ENCODE measurements at places on chromosomes 12 and 14. TPM values are rescaled to one million over a fixed set of nuclear protein-coding genes. Genes with fewer than 3 reads are reported as not detected.

The EFS gene
- polyA plus RNA-seq: not detected

The PDE3A gene
- polyA plus RNA-seq: not detected

The TSPAN19 gene
- polyA plus RNA-seq: not detected

The CLEC4A gene
- polyA plus RNA-seq: 2.1 TPM

The INSM2 gene
- not detected for polyA plus RNA-seq

The SRGAP1 gene
- polyA plus RNA-seq: 0.01 TPM

The KRT7 gene
- polyA plus RNA-seq: not detected
